ENCODE measurements at places on chromosomes 4 and X.
A peak's percentile ranks its signal among the peaks of the same experiment; 100 is the strongest.

- DNase-seq: no peak
Observed at GRCh38 chrX:68584221-68584620, 63.2 kb upstream of the STARD8 start.

DNA sequence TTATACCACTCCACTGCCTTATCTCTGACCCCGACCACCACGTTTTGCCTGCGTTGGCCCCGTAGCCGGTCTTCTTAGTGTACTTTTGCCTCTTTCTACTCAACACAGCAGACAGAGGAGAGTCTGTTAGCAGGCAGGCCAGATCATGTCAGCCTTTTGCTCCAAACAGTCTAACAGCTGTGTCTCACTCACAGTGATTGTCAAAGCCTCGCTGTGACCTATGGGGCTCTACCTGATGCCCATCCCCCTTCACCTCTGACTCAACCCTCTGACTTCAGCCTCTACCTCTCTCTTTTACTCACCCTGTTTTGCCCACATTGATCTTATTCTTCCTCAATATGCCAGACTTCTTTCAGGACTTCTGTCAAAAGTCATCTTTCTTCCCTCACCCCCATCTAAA, 127.1 kb downstream of the TRIML1 start:
- no peak for DNase-seq

DNA sequence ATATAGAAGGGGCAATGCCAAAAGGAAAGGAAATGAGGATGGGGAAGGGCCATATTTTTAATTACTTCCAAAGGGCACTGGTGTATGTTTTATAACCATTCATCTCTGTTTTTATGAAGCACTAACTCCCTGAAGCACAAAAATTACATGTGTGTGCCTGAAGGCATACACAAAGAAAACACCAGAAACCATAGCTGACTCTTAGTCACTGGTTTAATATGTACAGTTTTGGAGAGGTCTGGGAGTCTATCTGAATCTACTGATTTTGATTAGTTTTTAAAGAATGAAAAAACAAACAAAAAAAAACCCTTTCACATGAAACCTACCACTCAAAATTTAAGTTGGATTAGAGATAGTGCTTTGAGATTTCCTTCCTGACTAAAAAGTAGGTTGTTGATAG, 438.7 kb downstream of the RPA4 start:
- DNase-seq: no peak

DNA sequence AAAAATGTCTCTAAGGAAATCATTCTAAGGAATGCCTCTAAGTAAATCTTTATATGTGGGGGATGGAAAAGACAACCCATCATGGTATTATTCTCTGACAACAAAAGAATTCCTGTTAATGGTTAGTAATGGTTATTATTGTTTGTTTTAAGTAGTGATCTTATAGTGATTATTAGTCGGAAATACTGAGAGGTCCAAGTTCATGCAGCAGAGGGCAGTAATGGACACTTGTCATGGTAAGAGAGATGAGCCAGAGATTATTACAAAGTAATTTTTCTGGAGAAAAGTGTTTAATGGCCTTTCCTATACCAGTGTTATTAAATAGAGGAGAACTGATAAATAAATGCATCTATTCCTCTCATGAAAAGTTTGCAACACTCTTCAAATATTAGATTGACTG, 8.1 kb upstream of the DKK2 start:
- DNase-seq: no peak

GRCh38 chr4:155025762-155026457, 182.5 kb upstream of the NPY2R start:
- no peak for DNase-seq

GRCh38 chr4:25919676-25920075, 5.7 kb downstream of the SMIM20 start:
- no peak for DNase-seq

GRCh38 chr4:140680686-140681085, 75.5 kb downstream of the TBC1D9 start:
- no peak for DNase-seq

DNA sequence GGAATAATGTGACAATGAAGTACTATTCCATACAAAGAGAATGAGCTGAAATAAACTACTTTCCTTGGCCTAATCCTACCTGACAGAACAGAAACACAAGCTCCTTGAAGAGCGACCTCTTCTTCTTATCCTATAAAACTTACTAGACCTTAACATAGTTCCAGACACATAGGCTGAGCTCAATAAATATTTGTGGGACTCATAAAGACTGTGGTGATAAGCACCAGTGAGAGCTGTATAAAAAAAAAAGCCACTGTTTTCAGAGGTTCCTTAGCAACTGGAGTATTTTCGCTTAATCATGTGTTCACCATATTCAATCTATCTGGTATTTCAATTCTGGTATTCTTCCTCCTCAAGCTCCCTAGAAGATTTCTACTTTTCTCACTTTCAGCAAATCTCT, 1129.6 kb downstream of the STPG2 start:
- no peak for DNase-seq

DNA sequence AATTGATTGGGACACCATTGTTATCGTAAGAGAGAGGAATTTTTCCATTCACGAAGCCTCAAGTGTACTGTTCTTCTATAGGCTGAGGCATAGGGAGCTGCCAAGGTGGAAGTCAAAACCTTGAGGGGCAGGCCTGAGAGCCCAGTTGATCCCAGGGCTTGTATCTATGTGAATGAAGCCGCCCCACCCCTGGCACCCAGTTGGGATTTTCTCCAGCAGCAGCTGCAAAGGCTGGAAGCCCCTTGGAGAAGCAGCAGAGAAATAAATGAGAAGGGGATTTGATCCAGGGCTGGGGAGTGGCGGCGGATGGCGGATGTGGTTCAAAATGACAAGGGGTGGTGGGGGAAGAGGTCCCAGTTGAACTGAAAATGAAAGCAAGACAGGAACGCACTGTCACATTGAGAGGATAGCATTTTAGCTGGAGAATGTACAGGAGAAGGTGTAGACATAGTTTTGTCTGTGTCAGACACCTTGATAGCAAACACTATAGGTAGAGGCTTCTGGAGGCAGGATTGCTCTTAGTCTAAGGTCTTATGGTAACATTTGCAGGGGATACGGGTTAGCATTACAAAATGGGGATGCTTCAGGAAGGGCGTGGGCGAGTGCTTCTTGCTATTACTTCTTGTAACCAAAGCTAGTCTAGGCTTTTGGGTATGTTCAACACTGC, 32.6 kb downstream of the DOCK11 start:
- DNase-seq: peak; percentile 67

GRCh38 chr4:113141901-113142346, 92.5 kb downstream of the ANK2 start:
- DNase-seq: no peak

GRCh38 chrX:39613997-39614679, 483.6 kb downstream of the BCOR start:
- peak; percentile 8 for DNase-seq
